ENCODE measurements at places on chromosomes 16 and 17.

DNA sequence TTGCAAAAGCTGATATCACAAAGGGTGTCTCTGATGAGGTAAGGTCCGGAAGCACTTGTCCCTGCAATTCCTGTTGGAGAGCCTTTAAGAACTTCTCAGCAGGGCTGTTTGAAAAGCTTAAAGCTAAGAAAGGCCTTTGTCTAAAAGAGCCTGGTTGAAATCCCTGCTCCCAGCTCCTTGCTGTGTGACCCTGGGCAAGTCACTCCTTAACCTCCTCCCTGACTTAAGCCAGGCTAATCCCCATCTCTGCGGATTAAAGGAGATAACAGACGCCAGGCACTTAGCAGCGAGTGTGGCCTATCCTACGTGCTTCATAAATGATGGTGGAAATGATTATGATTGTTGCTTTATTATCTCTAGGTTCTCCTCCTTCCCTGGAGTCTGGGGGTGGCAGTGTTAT is 368.0 kb upstream of the RBFOX1 start:
- no peak for DNase-seq

- DNase-seq, result peak; percentile 44
These were observed 17.1 kb upstream of the C17orf113 start for GRCh38 chr17:42067371-42068091.

GRCh38 chr17:29294580-29294900 is 592 bp upstream of the NUFIP2 start:
- no peak for DNase-seq

DNA sequence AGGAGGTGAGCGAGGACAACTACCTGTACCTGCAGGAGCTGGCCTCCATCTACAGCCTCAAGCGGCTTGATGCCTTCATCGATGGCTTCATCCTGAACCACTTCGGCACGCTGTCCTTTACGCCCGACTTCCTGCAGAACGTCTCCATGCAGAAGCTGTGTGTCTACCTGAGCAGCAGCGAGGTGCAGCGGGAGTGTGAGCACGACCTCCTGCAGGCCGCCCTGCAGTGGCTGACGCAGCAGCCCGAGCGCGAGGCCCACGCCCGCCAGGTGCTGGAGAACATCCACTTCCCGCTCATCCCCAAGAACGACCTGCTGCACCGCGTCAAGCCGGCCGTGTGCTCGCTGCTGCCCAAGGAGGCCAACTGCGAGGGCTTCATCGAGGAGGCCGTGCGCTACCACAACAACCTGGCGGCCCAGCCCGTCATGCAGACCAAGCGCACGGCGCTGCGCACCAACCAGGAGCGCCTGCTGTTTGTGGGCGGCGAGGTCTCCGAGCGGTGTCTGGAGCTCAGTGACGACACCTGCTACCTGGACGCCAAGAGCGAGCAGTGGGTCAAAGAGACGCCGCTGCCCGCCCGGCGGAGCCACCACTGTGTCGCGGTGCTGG is 9.0 kb downstream of the KLHL36 start:
- DNase-seq, result no peak

- no peak for DNase-seq
These were observed 326.7 kb downstream of the C16orf95 start for GRCh38 chr16:86990451-86990850.

- DNase-seq, result no peak
These were observed 70.3 kb downstream of the CMC2 start for GRCh38 chr16:80936410-80936809.

- no peak for DNase-seq
These were observed 35.2 kb downstream of the SRL start for GRCh38 chr16:4206680-4207079.

DNA sequence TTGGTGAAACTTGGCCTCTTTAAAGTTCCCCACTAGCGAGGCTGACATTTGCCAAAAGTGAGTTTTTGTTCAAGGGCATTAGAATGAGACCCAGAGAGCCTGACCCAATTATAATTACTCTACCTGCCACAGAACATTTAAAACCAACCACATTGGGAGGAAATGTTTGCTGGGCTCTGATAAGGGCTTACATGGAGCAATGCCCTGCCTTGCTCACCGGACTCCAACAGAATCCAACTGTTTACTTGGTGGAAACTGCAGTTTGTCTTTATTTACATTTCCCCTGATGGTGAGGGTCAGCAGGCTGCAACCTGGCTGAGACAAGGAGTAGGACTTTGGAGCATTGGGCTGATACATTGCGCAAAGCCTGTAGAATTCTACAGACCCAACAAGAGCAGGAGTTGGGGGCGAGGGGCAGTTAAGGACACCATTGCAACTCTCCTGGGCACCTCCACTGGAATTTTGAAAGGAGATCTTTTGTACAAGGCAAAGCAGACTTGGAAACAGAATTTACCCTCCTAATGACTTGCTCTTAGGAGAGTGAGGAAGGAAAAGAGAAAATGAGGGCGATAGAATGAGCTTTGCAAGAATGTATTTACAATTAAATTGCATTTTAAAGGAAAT is 368.6 kb downstream of the SHISA9 start:
- DNase-seq, result no peak

- DNase-seq, result no peak
These were observed 37.0 kb downstream of the HLF start for GRCh38 chr17:55301521-55302406.

DNA sequence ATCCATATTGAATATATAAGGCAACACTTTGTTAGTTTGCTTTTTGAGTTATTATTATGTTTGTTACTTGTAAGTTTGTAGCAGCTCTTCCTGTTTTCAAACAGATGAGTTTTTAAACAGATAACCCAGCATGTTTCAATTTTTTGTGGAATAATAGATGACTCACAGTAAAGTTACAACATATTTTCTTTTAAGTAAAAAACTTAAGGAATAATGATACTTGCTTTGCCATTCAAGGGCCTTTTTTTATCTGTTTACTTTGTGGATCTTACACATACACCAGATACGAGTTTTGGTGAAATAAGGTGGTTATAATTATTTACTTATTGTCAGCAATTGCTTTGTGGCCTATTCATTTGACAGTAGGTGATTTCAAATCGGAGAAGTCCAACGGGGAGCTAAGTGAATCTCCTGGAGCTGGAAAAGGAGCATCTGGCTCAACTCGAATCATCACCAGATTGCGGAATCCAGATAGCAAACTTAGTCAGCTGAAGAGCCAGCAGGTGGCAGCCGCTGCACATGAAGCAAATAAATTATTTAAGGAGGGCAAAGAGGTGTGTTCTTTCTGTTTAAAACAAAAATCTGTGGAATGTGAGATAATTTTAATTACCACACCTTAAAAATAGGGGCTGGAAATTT is 66.3 kb downstream of the BPTF start:
- no peak for DNase-seq

DNA sequence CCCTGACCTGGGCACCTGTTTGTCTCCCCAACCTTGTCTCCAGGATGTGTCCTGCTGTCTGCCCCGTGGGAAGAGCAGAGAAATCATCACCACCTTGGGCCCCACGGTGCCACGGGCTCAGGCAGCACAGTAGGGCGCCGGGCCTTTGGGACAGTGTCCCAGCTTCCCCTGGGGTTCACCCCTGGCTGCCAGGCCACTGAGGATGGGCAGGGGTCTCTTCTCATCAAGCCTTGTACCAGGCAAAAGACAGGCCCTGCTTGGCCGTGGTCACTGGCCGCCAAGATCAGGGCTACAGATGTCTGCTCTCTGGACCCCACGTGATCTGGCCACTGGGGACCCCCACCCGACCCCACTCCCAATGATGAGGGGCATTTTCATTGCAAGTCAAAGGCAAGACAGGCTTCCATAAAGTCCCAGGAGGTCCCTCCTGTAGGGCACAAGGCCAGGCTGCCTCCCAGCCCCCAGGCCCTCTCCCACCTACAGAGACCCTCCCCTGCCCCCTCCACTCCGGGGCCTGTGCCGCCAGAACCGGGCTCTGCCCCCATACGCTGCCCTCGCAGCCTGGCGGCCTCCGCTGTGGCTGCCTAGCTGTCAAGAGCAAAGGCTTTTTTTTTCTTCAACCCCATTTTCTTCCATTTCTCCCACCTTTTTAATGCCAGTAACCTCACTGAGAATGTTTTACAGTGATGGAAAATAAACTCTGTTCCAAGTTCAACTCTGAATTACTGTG is 14.5 kb downstream of the DNAAF8 start:
- DNase-seq, result no peak

DNA sequence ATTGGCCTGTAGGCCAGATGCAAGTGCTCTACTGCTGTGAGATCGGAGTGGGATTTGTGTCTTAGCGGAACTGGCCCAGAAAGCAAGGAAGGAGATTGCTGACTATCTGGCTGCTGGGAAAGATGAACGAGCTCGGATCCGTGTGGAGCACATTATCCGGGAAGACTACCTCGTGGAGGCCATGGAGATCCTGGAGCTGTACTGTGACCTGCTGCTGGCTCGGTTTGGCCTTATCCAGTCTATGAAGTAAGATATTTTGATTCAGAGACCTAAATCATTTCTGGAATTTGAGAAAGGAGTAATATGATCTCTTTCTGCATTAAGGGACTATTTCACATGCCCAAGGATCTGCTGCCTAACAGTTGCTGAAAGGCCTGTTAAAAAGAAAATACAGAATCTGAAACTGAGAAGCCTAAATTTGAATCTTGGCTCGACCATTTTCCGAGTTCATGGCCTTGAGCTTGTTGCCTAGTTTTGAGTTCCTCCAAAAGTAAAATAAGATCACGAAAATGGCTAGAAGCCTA is 21.1 kb downstream of the IST1 start:
- DNase-seq, result no peak

GRCh38 chr16:3873482-3874173 is 6.9 kb downstream of the CREBBP start:
- DNase-seq, result no peak

DNA sequence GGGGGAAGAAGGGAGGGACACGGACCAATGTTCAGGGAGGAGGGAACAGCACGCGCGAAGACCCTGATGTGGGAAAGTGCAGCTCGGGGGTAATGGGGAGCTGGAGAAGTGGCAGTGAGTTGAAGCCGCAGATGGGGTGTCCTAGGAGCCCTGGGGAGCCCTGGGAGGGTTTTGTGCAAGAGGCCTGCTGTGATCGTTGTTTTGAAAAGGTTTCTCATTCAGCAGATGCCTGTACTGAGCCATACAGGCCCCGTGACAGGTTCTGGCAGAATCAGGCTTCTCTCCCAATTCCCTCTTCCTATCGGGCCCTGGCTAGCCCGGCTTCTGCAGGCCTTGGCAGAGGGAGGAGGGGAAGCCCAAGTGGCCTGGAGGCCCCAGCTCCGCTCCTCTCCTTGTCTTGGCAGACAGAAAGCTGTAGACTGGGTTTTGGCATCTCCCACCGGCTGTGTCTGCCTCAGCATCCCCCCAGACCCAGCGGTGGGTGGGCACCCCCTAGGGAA is 38.4 kb upstream of the EMP2 start:
- DNase-seq, result no peak

GRCh38 chr17:32793841-32794240 is 83.1 kb downstream of the MYO1D start:
- DNase-seq, result no peak

- DNase-seq, result peak; percentile 22
These were observed 532 bp downstream of the DHX40 start for GRCh38 chr17:59565959-59566324.

GRCh38 chr17:60355663-60356594 is 36.0 kb downstream of the USP32 start:
- DNase-seq, result no peak

- DNase-seq, result no peak
These were observed 13.7 kb downstream of the CLCN7 start for GRCh38 chr16:1461146-1461545.
